ENCODE measurements at places on chromosomes 7 and 10.

DNA sequence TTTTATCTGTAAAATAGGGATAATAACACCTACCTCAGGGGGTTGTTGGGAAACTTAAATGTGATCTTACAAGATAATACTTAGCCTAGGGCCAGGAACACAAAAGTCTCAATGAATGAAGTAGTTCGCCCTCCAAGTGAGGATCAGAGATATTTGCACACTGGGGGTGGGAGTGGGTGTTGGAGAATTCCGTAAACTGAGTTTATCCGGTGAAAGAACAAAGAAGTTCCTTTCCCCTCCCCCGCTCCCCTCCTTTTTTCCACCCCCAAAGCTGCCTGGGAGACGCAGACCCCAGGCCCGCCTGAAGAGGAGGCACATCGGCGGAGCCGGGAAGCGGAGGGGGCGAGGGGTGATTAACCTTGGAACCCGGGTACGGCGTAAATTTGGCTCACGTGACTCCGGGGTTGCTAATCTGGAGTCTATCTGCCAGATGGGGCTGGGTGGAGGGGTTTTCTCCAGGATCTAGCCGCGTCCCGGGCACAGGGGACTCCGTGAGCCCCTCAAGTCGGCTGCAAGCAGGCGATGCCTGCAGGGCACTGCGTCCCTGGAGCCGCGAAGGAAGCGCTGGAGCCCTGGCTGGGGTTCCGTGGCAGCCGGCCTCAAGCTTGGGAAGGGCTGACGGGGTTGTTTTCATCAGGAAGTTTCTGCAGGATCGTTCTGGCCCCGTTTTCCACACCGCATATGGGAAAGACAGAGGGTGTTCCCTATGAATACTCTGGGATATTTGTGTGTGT, 1.4 kb upstream of the PODXL start:
- DNase-seq, result no peak

GRCh38 chr7:98870121-98870651, 372 bp upstream of the TMEM130 start:
- peak; percentile 67 for DNase-seq

GRCh38 chr10:63522277-63522687, 1.1 kb downstream of the REEP3 start:
- no peak for DNase-seq

- DNase-seq, result no peak
Observed at GRCh38 chr7:106068538-106068961, 43.6 kb downstream of the SYPL1 start.

DNA sequence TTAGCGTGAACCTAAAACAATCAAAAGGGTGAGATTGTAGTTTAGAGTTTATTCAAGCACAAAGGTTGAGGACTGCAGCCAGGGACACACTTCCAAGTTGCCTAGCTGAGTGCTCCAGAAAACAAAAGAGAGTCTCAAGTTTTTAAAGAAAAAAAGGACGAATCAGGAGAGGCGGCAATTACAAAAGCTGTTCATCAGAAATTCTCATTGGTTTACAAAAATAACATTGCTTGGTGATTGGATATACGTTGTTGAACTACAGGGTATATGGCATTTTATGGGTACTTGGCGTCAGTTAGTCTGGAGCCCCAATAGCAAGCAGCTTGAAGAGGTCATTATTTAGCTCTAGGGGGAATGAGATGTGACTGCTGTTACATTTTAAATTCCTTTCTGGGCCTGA, 11.5 kb downstream of the ZNF438 start:
- DNase-seq, result no peak

DNA sequence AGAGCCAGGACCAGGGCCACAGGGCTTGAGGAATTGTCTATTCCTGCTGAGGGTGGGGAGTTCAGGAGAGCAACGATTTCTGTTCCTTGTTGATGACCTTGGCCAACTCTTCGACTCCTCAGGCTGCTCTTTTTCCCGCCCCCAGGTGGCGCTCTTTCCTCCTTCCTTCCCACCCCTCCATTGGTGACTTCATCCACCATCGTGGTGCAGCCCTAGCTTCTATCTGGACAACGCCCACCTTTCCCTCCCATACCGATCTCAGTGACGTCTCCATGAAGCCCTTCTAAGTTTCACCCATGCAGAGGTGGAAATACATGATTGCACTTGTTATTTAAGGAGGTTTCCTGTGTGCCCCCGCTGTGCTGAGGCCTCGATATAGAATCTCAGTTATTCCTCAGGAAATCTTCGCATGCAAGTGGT, 22.1 kb upstream of the CARD11 start:
- no peak for DNase-seq

- DNase-seq, result no peak
Observed at GRCh38 chr10:86261941-86262687, 104.5 kb downstream of the GRID1 start.

- DNase-seq, result no peak
Observed at GRCh38 chr10:126373972-126374371, 14.3 kb downstream of the ADAM12 start.

- no peak for DNase-seq
Observed at GRCh38 chr10:69751214-69751613, 50.5 kb upstream of the COL13A1 start.

DNA sequence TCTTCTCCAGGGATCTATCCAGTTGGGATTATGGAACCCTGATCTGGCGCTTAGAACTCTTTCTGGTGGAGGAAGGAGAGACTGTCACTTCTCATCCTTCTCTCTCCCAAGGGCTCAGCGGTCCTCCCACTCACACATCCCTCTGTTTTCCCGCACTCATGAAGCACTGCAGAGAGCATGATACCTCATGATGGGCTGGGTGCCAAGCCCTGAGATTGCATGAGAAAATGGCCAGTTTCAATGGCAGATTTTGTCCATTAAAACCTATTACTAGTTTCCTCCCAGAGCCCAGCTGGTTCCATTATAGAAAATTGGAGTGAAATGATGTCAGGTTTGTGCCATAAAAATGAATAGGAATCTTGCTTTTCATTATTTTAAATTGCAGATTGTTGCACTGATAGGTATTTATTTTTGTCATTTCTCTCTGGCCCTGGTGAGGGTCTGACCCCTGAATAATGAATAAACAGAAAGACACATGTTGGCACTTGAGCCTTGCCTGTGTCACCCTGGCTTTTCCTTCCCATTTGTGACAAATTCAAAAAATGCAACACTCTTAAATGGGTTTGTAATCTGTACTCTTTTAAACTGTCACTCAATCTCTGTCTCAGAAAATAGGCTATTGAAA, 1151.1 kb downstream of the TYW1 start:
- no peak for DNase-seq

- DNase-seq, result no peak
Observed at GRCh38 chr10:78307576-78307975, 273.9 kb downstream of the RPS24 start.

DNA sequence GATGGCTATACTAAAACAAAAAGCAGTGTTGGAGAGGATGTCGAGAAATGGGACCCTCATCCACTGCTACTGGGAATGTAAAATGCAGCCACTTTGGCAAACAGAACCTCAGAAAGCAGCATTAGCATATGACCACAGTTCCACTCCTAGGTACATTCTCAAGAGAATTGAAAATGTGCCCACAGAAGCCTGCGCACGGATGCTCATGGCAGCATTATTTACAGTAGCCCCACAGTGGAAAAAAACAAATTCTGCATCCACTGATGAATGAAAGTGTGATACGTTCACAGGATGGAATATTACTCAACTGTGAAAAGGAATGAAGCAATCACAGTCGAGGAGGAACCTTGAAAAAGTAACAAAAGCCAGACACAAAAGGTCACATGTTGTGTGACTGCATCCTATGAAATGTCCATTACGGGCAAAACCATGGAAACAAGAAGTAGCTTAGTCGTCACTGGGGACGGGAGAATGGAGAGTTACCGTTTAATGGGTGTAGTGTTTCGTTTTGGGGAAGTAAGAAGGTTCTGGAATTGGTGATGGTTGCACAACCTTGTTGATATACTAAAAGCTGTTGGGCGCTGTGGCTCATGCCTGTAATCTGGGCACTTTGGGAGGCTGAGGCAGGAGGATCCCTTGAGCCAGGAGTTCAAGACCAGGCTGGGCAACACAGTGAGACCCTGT, 2.5 kb upstream of the UPK3B start:
- no peak for DNase-seq

- DNase-seq, result no peak
Observed at GRCh38 chr10:43257347-43258210, 9.3 kb downstream of the RASGEF1A start.

DNA sequence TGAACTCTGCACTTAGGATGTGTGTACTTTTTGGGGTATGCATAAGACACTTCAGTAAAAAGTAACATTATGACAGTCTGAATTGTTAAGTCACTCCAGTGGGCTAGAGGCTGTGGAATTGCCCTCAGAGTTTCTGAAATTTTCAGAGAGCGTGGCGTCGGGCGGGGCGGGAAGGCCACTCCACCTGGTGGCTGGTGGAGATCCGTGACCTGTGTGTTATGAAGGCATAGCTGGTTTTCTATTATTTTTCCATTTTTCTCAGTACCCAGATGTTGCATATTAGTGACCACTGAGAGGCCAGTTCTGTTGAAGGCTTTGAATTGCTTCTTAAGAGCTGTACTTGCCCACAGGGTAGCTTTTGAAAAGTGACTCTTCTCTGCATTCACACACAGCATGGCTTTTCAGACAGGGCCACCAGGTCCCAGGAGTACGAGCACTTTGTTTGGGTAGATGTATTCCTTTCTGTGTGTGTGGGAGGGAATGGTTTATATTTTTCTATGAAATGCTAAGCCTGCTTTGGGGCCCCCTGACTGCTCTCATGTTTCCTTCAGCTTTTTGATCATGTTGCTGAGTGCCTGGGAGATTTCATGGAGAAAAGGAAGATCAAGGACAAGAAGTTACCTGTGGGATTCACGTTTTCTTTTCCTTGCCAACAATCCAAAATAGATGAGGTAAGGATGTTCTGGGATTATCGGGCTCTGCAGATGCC, 52.3 kb downstream of the TACR2 start:
- DNase-seq, result no peak

DNA sequence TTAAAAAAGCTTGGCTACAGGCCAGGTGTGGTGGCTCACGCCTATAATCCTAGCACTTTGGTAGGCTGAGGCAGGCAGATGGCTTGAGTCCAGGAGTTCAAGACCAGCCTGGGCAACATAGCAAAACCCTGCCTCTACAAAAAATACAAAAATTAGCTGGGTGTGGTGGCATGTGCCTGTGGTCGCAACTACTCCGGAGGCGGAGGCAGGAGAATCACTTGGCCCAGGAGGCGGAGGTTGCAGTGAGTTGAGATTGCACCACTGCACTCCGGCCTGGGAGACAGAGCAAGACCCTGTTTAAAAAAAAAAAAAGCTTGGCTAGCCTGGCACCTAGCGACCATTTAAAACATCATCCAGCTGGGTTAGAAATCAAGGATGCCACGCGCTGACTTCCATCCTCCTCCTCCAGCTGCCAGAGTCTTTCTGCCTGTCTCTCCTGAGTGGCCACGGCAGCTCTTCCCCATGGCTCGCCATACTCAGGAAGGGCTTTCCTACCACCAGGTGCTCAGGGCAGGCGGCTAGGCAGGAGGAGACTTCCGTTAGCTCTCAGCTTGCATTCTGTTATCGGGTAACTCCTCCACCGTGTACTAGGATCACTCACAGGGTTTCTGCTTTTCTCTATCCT, 45.0 kb downstream of the DENND2A start:
- no peak for DNase-seq

DNA sequence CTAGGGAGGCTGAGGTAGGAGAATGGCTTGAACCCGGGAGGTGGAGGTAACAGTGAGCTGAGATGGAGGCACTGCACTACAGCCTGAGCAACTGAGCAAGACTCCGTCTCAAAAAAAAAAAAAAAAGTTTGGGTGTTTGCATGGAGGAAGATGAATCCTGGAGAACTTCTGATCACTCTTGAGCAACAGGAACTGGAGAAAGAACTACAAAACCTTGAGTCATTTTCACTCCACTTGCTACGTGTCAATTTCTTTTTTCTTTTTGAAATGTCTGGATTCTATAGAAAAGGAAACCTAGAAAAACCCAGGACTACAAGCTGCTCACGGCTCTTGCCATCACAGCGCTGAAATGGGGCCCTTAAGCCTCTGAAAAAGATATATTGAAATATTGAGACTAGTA, 189.6 kb upstream of the NRP1 start:
- no peak for DNase-seq

GRCh38 chr7:37659971-37660565, 23.5 kb upstream of the GPR141 start:
- DNase-seq, result no peak

DNA sequence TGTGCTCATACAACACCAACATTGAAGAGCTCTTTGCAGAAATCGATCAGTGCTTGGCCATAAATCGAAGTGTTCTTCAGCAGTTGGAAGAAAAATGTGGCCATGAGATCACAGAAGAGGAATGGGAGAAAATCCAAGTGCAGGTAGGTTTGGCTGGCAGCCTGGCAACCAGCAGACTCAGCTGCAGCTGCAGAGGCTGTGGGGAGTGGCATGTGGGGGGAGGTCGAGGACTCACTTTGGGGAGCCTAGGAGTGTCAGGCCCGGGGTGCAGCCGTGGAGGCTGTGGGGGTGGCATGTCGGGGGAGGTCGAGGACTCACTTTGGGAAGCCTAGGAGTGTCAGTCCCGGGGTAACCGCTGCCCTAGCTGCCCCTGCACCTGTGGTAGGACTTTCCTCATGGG, 35.1 kb downstream of the RNF32 start:
- DNase-seq, result no peak

DNA sequence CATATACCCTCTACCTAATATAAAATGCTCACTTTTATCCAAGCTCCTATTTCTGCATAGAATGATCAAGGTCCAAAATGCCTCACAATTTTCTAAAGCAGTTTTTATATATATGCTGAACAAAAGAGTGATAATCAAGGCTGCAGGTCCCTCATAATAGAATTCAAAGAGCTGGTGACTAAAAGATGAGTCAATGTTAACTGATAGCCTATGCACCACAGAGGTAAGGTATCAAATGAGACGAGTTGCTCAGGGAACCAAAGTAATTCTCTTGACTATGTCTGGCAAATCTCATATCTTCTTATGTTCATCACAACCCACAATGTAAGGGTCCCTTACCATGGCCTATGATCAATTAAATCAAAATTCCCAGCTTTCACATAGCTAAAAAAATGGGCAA, 15.2 kb downstream of the PDZD8 start:
- no peak for DNase-seq

GRCh38 chr7:74452748-74453321, 871 bp upstream of the GTF2IRD1 start:
- no peak for DNase-seq

GRCh38 chr10:75596930-75597620, 165.7 kb downstream of the LRMDA start:
- no peak for DNase-seq

- DNase-seq, result no peak
Observed at GRCh38 chr7:128889121-128889520, 21.4 kb downstream of the KCP start.

DNA sequence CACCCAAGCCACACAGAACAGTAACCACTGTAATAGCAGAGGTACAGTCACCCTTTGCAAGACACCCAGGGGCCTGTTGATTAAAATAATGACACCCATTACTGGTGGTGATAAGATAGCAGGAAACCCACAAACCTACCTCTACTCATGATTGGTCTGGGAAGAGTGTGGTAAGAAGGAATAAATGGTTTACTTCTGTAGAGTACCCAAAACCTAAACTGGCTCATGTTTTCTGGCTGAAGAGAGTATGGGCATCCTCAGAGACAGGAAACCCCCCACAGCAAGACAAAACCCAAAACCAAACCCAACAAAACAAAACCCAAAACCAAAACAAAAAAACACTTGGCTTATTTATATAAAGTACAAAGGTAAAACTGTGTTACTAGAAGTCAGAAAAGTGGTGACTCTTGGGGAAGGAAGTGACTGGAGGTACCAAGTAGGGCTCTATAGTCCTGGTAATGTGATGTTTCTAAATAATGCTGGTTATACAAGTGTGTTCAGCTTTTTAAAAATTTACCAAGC, 15.5 kb upstream of the DNAJB12 start:
- DNase-seq, result no peak
